ENCODE measurements at places on chromosomes 1 and 21.

DNA sequence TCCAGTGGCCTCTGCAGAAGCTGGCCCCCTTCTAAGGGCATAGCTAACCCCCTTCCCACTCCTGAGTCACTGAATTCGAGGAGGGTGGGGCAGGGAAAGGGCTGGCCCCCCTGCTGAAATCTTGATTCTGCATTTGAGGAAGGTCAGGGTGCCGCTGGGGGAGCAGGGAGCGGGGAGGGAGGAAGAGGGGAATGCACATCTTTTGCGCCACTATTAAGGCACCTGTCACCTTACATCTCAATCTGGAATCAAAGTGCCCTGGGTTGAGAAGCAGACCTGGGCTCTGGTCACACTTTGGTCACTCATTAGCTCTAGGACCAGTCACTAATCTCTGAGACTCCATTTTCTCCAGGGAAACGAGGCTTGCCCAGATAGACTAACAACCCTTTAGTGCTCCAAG lies 62.0 kb downstream of the TOR1AIP2 start:
- DNase-seq: no peak

DNA sequence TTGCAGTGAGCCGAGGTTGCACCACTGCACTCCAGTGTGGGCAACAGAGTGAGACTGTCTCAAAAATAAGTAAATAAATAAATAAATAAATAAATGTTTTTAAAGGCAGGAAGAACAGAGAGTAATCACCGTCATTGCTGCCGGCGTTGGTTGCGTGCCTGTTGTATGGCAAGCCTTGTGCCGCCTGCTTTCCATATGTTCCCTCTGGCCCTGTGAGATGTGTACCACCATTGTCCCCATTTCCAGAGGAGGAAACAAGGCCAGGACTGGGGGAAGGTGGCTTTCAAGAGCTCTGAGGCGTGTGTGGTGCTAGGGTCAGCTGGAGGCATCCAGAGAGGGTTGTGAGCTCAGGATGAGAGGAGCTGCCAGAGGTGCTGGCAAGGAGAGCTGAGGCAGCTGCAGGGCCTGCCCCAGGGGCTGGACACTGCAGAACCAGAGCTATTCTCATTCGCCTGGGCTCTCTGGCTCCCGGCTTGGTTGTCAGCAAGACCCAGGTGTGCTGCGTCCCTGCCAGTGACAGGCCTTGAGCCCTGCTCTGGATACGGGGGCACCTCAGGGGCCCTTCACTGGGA lies 5.2 kb upstream of the MARCKSL1 start:
- DNase-seq: no peak

GRCh38 chr1:84398175-84399155 lies at the start of gene DNASE2B:
Gene DNASE2B, plus strand, starts transcription at chr1:84398484. Its CDS starts 81 bp downstream, at chr1:84398565.
- DNase-seq: no peak

GRCh38 chr1:24932284-24932683 lies 2.2 kb upstream of the RUNX3 start:
- no peak for DNase-seq

DNA sequence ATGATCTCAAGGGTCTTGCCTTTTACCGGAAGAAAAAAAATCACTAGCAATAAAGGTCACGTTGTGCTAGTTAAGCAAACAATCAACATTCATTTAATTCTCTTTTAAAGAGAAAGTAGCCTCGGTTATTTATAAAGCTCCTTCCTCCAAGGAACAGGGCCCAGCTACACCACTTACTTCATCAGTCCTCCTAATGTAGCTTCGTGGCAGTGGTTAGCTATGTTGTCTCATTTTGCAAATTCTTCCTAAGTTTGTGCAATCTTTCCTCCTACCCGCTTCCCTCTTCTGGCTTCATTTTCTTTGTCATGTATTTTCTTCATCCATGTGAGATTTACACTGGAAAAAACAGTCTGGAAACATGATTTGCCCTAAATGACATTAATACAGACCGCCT lies 554.2 kb downstream of the NUF2 start:
- peak; percentile 94 for DNase-seq

- peak; percentile 15 for DNase-seq
Observed at GRCh38 chr1:183444243-183444642, 26.1 kb upstream of the NMNAT2 start.

DNA sequence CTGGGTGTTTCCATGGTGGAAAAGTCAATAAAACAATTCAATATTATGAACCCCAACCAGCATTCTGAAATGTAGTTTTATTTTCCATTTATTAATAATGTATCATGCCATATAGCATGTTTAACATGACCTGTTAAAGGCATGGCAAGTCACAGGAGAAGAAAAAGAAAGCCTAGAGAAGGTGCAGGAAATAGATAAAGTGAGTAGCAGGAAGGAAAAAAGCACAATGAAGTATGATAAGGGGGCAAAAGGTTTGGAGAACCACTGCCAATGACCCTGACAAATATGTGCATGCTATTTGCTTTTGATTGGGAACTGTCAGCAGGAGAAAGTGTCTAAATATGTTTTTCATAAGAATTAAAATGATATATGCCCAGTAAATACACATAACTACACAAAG lies 85.6 kb downstream of the HMCN1 start:
- DNase-seq: no peak

GRCh38 chr21:17854745-17855144 lies 35.6 kb upstream of the C21orf91 start:
- no peak for DNase-seq

DNA sequence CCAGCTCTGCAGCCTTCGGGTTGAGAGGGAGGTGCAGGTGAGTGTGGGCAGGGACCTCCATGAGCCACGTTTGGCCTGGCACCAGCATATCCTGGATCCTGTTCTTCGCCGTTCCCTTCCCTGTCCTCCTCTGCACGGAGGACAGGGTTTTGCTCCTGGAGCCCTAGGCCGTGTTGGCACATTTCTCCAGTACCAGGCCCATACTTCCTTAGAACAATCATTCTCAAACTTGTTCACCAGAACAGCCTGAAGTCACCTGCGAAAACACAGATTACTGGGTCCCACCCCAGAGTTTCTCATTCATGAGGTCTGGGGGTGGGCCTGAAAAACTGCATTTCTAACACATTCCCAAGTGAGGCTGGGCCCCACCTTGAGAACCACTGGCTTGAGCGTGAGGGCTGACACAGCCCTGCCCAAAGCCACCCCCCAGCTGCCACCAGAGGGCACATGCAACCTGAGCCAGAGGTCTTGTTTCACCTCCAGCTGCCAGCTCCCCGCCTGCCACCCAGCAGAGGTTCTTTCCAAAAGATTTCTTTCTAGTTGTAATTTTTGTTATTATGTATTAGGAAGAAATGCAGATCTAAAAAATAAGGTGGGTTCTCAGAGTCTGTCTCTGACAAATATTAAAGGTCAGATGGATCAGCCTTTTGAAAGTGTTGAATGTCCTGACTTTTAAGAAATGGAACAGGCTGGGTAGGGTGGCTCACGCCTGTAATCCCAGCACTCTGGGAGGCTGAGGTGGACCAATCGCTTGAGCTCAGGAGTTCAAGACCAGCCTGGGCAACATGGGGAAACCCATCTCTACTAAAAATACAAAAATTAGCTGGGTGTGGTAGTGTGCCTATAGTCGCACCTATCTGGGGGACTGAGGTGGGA lies 39.6 kb upstream of the LDLRAP1 start:
- peak; percentile 25 for DNase-seq

GRCh38 chr1:39016604-39017171 lies 9.5 kb upstream of the NDUFS5 start:
- DNase-seq: no peak

DNA sequence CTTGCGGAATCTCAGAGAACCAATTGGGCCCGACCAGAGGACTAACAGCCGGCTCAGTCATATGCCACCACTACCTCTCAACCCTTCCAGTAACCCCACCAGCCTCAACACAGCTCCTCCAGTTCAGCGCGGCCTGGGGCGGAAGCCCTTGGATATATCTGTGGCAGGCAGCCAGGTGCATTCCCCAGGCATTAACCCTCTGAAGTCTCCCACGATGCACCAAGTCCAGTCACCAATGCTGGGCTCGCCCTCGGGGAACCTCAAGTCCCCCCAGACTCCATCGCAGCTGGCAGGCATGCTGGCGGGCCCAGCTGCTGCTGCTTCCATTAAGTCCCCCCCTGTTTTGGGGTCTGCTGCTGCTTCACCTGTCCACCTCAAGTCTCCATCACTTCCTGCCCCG lies 49.8 kb downstream of the ACP6 start:
- DNase-seq: no peak

DNA sequence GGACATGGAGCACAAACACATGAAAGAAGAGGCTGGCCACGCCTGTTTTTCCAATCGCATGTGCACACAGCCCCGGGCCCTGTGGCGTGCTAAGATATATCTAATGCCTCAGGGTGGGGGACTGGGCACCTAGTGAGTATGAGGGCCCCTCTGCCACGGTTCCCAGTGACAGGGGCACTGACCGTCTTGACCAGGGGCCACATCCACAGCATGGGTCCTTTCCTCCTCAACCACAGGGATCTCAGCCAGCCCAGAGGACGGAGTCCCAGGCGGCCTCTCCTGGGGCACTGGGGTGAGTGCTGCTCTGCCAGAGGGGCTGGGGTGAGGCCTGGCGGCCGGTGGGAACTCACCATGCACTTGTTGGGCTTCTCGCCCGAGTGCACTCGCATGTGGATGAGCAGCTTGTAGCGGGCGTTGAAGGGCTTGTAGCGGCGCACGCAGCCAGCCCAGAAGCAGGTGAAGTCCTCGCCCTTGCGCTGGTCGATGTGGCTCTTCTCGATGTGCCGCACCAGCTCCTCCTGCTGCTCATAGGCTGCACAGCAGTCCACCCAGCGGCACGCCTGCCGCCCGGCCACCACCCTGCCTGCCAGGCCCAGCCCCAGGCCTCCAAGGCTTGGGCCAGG lies 134.7 kb downstream of the DMRTB1 start:
- DNase-seq: no peak

GRCh38 chr1:194705123-194705854 lies 1518.9 kb upstream of the B3GALT2 start:
- peak; percentile 10 for DNase-seq

DNA sequence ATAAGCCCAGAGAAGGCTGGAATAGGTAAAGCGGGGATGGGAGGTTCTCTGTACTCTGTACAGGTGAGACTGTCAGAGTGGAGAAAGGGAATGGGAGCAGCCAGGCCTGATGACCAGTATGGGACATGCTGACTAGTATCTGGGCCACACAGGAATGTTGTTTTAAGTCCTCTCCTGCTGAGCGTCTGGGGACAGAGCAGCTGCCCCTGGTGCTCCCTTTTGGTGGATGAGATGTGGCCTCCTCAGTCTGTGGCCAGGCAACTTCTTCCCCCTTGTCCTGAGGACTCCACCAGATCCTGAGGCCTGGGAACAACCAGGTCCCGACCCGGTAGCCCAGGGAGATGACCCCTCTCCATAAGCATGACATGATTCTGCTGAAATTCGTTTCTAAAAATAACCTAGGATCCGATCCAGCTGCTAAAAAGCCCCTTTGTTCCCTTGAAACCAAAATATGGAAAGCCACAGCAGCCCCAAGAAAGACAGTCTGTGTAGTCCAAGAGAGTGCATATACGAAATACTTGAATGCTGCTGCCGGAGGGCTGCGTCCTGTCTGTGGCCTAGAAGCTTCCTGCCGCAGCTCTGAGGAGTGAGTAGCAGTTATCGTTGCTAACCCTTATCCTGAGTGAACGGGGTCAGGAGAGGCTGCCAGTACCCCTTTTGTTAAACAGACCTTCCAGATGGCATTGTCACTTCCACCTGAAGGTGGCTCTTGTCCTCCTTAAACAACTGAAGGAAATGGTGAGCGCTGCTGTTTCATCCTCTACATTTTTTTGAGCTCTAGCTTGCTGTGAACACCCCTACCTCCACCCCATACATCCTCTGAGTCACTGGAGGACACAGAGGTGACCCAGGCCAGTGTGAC lies 47.1 kb downstream of the ATP2B4 start:
- peak; percentile 89 for DNase-seq

- no peak for DNase-seq
Observed at GRCh38 chr1:26283871-26284596, 4.1 kb downstream of the SH3BGRL3 start.

DNA sequence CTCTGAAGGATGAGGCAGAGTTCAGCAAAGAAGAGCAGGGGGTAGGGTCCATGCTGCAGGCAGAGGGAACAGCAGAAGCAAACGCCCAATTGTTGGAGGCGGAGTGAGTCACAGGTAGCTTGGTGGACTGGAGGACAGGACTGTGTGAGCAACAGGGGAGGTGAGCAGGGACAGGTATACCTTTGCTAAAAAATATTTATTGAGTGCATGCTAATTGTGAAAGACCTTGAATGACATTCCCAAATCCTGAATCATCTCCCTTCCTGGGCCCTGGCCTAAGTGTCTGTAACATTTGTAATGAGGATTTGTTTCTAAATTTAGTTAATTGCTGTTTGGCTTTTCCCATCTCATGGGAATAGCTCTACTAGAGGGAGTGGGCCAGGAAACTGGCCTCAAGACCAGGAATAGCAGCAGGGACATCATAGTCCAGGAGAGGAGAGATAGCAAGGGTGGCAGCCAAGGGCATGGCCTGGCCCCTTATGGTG lies 123.7 kb downstream of the FOXD2 start:
- no peak for DNase-seq

DNA sequence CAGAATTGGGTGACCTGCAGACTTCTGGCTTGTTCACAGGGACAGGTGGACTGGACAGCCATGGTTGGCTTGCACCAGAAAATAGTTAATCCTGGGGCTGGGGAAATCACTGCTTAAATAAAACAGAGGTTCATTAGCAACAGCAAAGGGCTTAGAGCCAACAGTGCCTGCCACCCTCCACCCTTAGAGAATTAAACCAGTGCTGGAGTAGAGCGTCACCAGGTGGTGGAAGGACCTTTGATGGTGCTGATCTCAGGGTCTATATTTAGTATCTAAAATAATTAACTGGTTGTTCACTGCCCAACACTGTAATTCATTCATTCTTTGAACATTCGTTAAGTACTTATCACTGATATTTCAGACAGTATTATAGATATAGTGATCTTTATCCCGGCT lies 34.7 kb upstream of the PDE9A start:
- DNase-seq: no peak

DNA sequence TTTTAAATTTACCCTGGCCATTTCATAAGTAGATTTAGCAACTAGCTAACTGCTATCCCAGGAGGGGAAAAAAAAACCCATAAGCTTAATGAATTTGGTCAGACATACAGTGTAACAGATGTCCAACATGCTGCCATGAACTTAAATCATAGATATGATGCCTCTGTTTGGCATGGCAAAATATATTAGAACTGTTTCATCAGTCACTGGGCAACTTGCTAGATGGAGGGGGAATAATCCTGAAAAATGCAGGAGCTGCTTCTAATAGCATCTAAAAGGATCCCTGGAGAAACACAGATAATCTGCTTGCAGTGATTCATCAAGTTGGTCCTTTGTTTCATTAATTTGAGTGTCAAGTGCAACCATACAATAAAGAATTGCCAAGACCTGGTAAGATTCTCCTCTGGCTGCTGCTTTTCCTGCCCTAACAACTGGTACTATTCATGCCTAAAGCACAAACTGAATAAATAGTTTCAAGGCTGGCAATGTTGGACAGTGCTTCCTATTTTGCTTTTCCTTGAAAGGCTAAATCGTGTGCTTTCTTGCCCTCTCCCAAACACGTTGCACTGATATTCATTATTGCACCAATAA lies 1.5 kb upstream of the ST6GALNAC5 start:
- peak; percentile 37 for DNase-seq
